ENCODE measurements at places on chromosomes 12 and 14.

DNA sequence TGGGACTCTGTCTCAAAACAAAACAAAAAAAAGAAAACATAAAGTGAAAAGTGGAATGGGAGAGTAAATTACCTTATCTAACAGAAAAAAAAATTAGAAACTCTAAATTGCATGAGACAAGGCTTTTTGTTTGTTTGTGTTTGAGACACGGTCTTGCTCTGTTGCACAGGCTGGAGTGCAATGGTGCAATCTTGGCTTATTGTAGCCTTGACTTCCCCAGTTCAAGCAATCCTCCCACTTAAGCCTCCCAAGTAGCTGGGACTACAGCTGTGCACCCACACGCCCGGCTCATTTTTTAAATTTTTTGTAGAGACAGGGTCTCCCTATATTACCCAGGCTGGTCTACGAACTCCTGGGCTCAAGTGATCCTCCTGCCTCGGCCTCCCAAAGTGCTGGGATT, 17.9 kb upstream of the FBXO34 start:
- no peak for DNase-seq

DNA sequence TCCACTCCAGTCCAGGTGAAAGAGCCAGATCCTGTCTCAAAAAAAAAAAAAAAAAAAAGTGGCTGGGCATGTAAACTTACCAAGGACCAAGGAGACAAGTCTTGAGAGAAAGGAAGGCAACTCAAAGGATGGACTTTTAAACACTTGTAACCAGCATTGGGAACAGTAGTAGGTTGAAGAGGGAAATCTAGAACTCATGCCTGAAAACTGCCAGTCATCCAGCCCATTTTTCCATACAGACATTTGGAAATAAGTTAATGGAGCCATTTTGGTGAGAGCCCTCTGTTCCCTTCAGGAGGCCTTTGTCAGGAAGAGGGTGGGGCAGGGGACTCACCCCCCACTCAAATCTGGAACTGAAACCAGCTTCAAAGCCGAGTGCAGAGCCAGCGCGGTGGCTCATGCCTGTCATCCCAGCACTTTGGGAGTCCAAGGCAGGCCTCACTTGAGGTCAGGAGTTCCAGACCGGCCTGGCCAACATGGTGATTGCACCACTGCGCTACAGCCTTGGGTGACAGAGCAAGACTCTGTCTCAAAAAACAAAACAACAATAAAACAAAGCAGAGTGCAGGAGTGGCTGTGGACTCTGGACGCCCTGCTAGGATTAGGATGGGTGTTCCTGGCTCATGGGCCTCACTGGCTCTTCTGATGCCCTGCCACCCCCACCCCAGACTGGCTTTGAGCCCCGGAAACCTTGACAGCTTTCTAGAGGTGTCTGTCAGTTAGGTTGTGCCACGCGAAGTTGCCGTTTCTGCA, 1.6 kb upstream of the MLXIP start:
- no peak for DNase-seq

- peak; percentile 15 for DNase-seq
These were observed 10.6 kb upstream of the MAP4K5 start for GRCh38 chr14:50542941-50543418.

- DNase-seq: no peak
These were observed 110.6 kb downstream of the ANO6 start for GRCh38 chr12:45326358-45326975.

- no peak for DNase-seq
These were observed 27.1 kb upstream of the DIO3 start for GRCh38 chr14:101534198-101534597.

DNA sequence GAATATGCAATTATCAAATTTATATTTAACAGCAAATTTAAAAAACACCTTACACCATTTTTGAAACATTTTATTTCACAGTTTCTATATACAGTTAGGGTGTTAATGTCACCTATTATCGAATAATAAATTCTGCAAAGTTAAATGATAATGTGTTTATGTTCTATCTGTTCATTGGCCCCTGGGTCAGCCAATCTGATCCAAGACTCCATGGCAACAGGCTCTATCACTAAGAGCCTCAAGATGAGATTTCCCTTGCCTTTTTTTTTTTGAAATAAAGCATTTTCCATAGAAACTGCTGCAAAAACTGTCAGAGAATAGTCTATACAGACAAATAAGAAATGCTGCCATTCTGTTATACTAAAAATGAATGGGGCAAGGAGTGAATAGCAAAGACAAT, 83.2 kb upstream of the STAC3 start:
- DNase-seq: no peak

DNA sequence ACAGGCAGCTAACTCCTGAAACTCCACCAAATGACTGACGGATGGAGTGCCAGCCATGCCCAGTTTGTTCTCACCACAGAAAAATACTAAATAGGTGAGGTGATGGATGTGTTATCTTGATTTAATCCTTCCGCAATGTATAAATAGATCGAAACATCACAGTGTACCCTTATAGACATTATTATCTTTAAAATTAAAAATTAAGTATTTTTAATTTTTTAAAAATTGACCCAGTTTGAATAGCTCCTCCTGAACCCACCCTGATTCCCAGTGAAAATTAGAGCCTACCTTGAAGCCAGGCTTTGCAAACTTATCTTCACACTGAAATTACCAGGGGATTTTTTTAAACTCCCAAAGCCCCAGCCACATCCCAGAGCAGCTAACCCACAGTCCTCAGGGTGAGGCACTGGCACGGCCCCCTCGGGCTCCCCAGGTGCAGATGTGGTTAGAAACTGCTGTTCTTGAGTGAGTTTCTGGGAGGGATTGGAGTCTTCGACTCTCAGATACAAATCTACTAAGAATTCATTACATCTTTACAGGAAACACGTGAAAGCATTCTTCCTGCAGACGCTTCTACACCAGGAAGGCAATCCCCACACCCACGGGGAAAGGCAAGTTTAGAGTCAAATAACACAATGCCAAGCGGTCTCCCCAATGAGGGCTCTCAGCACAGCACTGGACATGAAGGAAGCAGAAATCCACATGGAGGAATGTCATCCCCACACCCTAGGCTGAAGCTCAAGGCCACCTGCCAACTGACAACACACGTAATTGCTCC, 126.4 kb downstream of the RIMBP2 start:
- DNase-seq: no peak

DNA sequence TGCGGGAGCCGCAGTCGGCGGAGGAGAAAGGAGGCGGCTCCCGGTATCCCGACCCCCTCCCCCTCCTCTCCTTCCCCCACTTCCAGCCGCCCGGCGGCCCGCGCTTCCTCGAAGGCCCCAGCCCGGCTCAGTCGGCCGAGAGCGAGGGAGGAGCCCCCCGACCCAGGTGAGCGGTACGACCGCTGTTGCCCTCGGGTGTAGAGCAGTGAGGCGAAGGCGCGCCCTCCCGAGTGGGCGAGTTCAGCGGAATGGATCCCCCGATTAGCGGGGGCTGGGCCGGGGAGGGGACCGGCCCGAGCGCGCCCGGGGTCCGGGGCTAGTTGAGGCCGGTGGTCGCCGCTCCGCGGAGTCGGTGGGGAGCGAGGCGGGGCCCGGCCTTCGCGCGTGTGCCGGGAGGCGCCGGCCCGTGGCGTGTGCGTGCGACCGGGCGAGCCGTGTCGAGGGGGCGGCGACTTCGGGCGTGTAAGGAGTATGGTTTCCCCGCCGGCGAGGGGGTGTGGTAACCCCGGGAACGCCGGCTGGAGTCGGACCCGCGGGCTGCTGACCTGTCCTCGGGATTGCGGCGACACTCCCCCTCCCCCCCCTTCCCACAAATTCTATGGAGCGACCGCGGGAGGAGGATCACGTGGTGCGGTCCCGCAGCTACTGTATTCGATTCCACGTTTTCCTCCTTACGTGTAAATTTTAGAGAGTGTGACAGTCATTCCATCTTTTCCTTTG, 501 bp downstream of the RIMKLB start:
- peak; percentile 54 for DNase-seq

DNA sequence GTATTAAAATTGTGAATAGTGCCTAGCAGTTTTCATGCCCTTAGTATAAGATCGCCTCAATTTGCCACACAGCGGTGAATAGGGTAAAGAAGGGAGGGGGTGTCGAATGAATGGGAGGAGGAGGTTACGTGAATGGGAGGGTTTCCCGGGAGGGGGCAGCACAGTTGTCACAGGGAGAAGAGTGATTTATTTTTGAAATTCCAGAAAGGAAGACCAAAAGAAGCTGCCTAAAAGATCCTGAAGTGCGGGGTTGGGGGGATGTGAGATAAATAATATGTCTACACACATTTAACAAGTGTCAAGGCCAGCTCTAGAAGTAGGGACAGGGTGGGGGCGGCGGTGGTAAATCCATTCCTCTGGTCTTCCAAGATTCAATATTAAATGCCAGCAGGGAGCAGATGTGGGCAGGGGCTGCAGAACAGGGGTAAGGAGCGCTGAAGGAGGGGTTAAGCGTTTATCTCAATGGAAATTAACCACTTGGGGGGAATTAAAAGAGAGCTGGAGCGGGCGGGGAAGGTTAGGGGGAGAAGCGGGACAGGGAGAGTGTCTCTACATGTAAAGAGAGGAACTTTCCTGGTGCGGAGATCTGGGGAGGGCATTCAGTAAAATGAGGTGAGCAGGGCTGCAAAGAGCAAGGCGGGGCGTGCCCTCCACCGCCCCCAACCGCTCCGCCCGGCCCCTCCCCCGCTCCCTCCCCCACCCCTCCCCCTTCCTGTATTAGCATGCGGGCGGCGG, 867 bp downstream of the C12orf42 start:
- no peak for DNase-seq

DNA sequence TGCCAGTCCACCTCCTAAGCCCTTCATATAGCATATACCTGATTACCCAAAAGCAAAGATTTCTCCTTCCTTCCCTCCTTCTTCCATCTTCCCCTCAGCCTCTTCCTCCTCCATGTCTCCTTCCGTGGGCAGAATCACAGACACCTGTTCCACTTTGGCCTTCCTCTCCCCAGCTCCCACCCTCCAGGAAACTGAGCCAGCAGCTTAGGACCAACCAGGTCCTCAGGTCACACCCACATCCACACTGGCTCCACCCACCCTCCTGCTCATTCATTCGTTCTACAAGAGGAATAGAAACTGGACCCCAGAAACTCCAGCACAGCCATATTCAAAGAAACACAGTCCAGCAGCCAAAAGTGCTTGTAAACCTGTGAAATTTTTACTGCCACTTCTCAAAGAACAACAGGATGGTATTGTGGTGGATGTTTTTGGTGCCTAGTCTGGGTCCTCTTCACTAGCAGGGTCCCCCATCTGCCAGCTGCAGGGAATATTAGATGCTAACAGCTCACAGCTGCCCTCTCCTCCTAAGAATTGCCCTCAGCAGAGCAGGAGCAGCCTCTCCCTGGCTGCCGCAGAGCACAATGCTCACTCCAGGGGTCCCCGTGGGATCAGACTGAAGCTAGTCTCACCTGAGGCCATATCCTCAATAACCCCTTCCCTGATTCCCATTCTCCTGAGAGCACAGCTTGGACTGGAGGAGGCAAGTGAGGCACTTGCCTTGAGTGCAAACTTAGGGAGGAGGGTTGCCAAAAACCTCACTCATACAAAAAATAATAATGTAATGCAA, 18.4 kb downstream of the CMKLR1 start:
- DNase-seq: no peak

DNA sequence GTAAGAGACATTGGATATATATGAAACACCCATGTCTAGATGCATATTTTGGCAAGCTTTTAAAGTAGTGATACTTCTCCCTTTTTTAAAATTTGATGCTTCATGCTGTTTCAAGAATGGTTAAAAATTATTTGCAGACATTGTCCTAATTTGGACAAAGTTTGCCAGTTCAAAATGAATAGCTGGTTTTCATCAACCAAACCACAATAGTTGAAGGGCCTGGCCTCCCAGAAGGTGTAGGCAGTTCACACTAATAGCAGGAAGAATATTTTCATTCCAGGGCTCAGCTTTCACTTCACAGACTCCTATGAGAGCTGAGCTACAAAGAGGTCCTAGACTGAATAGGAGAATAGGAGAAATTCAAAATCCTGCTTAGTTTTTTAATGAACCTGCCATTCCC, 78.7 kb downstream of the STXBP6 start:
- no peak for DNase-seq

GRCh38 chr12:130557886-130558765, 158.0 kb downstream of the RIMBP2 start:
- DNase-seq: no peak

GRCh38 chr14:100160534-100160916, 1.1 kb upstream of the DEGS2 start:
- DNase-seq: no peak

DNA sequence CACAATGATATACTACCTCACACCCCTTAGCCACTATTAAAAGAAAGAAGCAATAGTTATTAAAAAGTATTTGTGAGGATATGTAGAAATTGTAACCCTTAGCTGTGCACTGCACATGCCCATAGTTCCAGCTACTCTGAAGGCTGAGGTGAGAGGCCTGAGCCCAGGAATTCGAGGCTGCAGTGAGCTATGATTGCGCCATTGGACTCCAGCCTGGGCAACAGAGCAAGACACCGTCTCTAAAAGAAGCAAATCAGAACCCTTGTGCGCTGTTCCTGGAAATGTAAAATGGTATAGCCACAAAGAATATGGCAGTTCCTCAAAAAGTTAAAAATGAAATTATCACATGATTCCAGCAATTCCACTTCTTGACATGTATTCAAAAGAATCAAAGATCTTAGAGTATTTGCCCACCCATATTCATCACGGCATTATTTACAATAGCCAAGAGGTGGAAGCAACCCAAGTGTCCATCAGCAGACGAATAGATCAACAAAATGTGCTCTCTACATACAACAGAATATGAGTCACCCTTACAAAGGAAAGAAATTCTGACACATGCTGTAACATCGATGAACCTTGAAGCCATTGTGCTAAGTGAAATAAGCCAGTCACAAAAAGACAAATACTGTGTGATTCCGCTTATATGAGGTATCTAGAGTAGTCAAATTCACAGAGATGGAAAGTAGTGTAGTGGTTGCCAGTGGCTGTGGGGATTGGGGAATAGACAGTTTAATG, 23.7 kb upstream of the YLPM1 start:
- no peak for DNase-seq

DNA sequence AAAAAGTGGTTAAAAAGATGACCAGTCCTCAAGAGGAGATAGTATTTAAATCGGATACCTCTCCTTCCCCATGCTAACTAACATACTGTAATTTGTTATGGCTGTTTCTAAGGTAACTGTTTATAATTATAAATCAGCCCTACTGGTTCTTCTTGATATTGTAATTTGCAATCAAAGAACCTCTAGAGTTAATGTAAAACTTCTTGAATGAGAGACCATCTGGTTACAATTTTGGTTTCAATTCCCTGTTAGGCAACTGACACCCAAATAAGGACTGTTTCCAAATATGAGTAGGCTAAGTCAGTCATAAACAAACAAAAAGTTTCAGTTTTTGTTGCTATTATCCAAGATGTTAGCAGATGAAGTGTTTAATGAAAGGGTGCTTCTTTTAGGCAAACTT, 120.2 kb upstream of the DNM1L start:
- no peak for DNase-seq
